Left ventricle myocardium inferior (tissue), 1 donor: ENCODE measurements at places on chromosomes 1 and 21. TPM values are rescaled to one million over a fixed set of nuclear protein-coding genes. Genes with fewer than 3 reads are reported as not detected.
A peak's percentile ranks its signal among the peaks of the same experiment; 100 is the strongest.

Gene RGS1
- total RNA-seq = 0.74 TPM

DNA sequence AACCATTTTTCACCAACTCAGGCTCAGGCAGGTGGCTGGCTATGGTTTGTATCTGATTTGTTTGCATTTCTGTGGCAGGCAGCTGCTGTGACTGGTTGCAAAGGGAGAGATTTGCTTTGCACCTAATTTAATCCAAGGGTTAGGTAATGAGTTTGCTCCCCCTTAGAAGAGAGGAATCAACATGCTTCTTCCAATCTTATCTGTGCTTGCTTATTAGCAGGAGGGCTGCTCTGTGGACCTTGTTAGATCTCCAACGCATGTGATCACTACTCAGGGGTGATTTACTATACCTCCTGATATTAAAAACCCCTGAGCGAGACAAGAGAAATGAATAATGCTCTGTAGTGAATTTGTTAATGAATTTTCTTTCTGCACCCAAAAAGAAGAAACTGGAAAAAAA is 20.5 kb downstream of the OLFML3 start:
- no peak overlapping the region for H3K4me3 ChIP-seq
- no peaks in the 10 kb centered on the region for H3K36me3 ChIP-seq
- H3K27ac ChIP-seq = no peak overlapping the region
- DNase-seq = no peak
- H3K27me3 ChIP-seq = peaks cover 14% of the 10 kb centered on the region

GRCh38 chr1:66176012-66176715 is 357.8 kb upstream of the SGIP1 start:
- H3K36me3 ChIP-seq = no peaks in the 10 kb centered on the region
- no peak overlapping the region for H3K27ac ChIP-seq
- peaks cover 4% of the 10 kb centered on the region for H3K27me3 ChIP-seq
- no peak for DNase-seq
- no peaks in the 10 kb centered on the region for H3K4me1 ChIP-seq

- no peaks in the 10 kb centered on the region for H3K36me3 ChIP-seq
- H3K4me1 ChIP-seq = peaks cover 47% of the 10 kb centered on the region
- no peaks in the 10 kb centered on the region for H3K27me3 ChIP-seq
- DNase-seq = no peak
- H3K27ac ChIP-seq = peak overlapping the region; percentile 97
Observed at GRCh38 chr1:44672254-44672955, 1.9 kb downstream of the TMEM53 start.

GRCh38 chr1:191913260-191913977 is 244.8 kb upstream of the RGS18 start:
- no peaks in the 10 kb centered on the region for H3K27me3 ChIP-seq
- no peak for DNase-seq
- H3K4me1 ChIP-seq = no peaks in the 10 kb centered on the region
- no peaks in the 10 kb centered on the region for H3K36me3 ChIP-seq

GRCh38 chr1:207140536-207140935 is 36.5 kb downstream of the C4BPA start:
- no peaks in the 10 kb centered on the region for H3K27me3 ChIP-seq
- H3K4me3 ChIP-seq = no peak overlapping the region
- no peaks in the 10 kb centered on the region for H3K36me3 ChIP-seq
- H3K27ac ChIP-seq = no peak overlapping the region

DNA sequence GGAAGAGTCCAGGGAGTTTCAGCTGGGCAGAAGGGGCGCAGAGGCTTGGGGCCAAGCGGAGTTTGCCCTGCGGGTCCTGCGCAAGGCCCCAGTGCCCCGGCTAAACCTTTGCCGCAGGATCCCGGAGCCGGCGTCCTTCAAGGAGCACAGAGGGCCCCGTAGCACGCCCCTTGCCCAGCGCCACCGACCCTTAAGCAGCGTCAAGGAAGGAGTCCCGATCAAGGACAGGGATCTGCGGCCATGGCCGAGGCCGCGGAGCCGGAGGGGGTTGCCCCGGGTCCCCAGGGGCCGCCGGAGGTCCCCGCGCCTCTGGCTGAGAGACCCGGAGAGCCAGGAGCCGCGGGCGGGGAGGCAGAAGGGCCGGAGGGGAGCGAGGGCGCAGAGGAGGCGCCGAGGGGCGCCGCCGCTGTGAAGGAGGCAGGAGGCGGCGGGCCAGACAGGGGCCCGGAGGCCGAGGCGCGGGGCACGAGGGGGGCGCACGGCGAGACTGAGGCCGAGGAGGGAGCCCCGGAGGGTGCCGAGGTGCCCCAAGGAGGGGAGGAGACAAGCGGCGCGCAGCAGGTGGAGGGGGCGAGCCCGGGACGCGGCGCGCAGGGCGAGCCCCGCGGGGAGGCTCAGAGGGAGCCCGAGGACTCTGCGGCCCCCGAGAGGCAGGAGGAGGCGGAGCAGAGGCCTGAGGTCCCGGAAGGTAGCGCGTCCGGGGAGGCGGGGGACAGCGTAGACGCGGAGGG is 520 bp downstream of the CLIC6 start:
- H3K27me3 ChIP-seq = peaks cover 70% of the 10 kb centered on the region
- no peak for DNase-seq
- H3K36me3 ChIP-seq = no peaks in the 10 kb centered on the region
- H3K27ac ChIP-seq = peak overlapping the region; percentile 39
